Bone marrow (tissue), 2 donors: ENCODE measurements at places on chromosomes 13 and 19.

DNA sequence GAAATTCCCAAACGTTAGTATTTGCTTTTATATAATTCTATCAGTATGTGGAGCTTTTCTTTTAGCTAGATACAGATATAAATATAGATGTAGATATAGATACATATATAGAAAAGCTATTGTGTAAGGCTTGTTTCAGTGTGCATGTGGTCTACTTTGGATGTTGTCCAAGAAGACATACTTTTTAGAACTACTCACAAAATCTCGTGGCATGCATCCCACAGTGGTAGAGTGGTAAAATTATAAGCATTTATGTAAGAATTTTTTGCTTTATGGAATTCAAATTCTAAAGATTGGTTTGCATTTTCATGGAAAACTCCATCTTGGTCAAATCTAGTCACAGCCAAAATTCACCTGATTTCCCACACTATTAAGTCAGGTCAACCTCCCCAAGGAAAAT lies 880.4 kb downstream of the EFNB2 start:
- DNase-seq = no peak

DNA sequence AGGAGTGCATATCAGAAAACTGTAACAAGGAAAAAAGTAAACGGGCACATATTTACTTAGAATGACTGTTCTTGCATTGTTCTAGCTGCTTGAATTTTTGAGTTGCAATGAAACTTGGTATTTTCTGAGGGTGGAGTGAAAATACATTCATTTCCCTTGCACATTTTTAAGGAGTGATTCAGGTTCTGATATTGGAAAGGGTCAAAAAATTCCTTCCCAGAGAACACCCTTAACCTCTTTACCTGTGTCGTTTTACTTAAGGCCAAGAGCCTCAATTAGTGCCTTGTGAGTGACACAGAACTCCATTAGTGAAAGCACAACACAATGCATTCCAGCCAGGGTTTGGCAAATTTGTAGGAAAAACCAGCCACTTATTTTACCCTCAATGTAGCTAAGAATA lies 2.3 kb downstream of the ITGBL1 start:
- DNase-seq = no peak

DNA sequence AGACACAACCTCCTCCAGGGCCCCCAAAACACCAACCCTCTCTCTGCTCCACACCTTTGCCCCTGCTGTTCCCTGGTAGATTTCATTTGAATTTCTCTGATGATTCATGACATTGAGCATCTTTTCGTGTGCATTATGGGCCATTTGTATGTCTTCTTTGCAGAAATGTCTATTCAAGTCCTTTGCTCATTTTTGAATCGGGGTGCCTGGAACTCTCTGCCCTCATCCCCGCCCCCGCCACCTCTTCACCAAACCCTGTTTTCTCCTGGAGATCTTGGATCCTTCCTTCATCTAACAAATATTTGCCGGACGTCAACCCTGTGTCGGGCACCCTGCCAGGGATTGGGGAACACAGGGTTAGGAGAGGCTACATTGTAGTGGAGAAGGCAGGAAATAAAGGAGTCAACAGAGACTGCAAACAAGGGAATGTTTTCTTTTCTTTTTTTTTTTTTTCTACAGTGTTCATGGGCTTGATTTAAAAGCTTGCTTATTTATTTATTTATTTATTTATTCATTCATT lies 25.5 kb upstream of the SLC1A5 start:
- no peak for DNase-seq

DNA sequence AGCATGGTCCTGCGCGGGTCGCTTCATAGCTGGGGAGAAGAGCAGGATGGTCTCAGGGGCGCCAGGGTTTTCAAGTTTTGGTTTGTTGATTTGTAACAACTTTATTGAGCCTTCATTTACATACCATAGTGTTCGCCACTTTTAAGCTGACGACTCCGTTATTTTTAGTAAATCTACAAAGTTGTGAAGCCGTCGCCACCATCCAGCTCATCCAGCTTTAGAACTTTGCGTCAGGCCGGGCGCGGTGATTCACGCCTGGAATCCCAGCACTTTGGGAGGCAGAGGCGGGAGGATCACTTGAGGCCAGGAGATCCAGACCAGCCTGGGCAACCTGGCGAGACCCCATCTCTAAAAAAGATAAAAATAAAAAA lies 404 bp downstream of the C19orf44 start:
- DNase-seq = no peak

- DNase-seq = no peak
These were observed 270.6 kb downstream of the PCDH20 start for GRCh38 chr13:61144834-61145593.

GRCh38 chr13:112885782-112886268 lies 83.2 kb upstream of the MCF2L start:
- no peak for DNase-seq
